ENCODE measurements at places on chromosomes 16 and 17. TPM values are rescaled to one million over a fixed set of nuclear protein-coding genes. Genes with fewer than 3 reads are reported as not detected.

- no peak for DNase-seq
Observed at GRCh38 chr17:29959658-29960337, 18.4 kb downstream of the EFCAB5 start.

- DNase-seq: no peak
Observed at GRCh38 chr17:16259926-16260325, 42.9 kb downstream of the PIGL start.

DNA sequence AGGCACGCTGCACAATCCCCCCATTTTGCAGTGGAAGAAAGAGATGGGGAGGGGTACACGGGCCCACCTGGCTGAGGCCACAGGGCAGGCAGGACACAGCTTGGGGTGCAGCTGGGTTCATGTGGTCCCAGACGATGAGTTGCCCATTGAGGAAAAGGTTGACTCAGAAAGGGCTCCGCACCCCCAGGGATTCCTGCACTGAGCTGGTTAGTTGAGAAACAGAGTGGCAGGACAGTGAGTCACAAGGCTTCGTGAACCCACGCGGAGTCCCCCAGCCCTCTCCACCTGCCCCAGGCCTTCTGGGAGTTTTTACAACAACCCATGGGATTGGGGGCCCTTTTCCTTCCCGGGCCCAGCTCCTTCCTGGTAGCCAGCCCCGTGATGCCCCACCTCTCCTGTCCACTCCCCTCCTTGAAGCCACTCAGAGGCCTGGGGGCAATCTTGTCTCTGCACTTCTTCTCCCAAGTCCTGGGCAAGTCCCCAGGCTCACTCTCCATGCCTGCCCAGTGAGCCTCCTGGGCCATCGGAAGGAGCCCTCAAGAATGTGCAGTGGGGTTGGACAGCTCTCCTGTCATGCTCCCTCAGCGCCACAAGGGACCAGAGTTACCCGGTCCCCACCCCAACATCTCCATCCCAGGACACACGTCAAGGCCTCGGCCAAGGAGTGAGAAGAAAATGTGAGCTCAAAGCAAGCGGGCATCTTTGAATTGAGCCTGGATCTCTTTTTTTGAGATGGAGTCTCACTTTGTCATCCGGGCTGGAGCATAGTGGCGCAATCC is 251.2 kb downstream of the PARN start:
- DNase-seq: no peak

- no peak for DNase-seq
Observed at GRCh38 chr16:78483124-78483992, 383.9 kb downstream of the WWOX start.

Gene PPP4C
- total RNA-seq: 130 TPM

Gene SLFN14
- total RNA-seq: not detected
